Activated naive CD8-positive, alpha-beta T cell treated with anti-CD3 and anti-CD28 coated beads for 36 hours (primary cell): ENCODE measurements at places on chromosomes 3 and 15.

- no peak for DNase-seq
Measured at GRCh38 chr3:39287216-39288164, 7.7 kb upstream of the CX3CR1 start.

- DNase-seq, result no peak
Measured at GRCh38 chr3:101829437-101829830, 19.9 kb upstream of the NFKBIZ start.

DNA sequence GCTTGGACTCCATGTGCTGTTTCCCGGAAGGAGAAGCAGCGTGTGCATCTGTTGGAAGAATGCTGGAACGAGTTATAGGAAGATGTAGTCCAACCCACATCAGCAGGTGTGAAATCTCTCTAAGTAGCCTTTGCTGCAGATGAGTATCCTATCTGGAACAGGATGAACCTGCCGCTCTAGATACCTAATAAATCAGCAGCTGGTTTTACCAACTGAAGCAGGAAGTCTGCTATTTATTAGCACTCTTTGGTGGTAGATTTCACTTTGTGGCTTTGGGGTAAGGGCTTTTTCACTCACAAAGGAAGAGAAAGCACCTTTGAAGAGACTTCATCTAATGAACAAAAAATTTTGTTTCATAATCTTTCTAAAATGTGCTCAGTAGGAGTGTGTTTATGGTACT, 66.4 kb downstream of the DCUN1D1 start:
- no peak for DNase-seq

DNA sequence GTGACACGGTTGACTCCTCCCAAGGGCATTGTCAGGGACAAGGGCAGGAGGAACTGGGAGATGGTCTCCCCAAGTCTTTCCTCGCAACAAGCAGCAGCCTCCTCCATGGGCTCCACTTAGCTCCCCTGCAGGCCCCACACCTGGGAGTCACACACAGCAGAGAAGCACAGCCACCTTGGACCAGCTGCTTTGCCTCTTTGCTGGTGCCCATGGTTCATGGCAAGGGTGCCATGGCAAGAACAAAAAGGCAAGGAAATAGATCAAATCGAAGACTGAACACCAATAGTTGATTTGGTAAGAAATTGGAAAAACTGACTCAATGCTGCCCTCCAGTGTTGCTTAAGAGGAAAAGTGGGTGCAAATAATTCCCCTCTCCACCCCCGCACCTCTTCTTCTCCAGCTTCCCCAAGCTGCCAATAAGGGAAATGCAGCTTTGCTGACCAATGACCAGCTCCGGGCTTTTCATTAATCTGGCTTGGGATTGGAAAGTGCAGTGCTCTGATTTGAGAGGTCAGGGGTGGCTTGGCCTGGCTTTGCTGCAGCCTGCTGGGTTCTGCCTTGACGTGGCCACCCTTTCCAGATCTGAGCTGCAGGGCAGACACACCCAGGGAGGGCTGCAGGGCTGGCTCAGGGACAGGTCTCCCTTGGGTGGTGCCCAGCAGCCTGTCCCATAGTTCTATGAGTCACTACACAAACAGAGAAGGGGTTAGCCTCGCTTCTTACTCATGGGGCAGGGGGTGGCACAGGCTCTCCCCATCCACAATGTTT, 162.0 kb downstream of the KLF13 start:
- DNase-seq, result no peak

DNA sequence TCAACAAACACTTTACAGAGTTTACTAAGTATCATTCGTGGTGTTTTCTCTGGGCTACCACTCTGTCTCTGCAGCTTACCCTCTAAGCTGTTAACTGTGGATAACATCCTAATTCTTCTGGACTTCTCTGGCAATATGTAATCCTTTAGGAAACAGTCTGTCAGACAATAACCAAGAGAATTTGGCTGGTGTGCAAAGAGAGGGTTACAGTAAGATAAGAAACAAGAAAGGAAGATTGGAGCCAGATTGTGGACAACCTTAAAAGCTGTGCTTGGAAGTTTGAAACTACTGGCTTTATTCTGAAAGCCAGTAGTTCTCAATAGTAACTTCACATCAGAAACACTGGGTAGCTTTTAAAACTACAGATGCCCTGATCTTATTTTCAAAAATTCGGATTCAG, 778 bp downstream of the ARL6 start:
- no peak for DNase-seq

- no peak for DNase-seq
Measured at GRCh38 chr3:23921052-23921511, 4.2 kb downstream of the RPL15 start.
